ENCODE measurements at places on chromosomes 12 and 14.

DNA sequence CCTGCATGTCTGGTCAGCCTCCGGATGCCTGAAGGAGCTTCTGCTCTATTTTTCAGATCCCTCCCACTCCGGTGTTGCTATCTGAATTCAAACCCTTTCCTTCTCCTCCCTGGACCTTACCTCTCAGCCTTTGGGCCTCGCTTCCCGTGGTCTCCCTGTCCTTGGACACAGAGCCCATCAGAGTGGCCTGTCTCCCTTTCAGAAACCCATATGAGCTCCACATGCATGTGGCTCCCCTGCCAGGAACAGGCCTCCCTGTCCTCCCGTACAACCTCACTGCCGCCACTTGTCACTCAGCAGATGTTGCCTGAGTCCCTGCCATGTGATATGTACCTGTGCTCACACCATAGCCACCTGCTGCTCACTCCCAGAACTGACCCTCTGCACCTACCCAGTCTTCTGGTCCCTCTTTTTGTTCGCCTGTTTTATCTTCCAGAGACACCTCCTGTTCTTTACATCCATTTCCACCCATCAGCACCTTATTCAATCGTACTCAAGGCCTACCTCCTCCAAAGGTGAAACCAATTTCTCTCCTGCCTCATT, 182.5 kb downstream of the ZFP36L1 start:
- DNase-seq: no peak

DNA sequence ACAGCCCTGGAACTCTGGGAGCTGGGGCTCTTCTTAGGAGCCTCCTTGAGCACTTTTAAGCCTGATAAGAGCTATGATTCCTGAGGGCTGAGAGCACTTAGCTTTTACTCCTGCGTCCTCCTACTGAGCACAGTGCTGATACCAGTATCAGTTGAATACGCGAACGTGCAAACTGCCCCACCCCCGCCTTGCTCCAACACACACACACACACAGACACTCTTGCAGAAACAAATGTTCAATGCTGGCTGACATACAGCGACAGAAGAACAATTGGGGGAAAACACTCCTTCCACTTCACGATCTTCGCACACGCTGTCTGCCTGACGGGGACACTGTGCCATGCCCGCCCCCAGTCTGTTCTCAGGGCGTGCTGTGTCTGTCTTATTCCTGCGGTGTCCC, 57.2 kb upstream of the DLK1 start:
- DNase-seq: no peak

- DNase-seq: no peak
Measured at GRCh38 chr14:70148911-70149595, 39.7 kb downstream of the SLC8A3 start.

DNA sequence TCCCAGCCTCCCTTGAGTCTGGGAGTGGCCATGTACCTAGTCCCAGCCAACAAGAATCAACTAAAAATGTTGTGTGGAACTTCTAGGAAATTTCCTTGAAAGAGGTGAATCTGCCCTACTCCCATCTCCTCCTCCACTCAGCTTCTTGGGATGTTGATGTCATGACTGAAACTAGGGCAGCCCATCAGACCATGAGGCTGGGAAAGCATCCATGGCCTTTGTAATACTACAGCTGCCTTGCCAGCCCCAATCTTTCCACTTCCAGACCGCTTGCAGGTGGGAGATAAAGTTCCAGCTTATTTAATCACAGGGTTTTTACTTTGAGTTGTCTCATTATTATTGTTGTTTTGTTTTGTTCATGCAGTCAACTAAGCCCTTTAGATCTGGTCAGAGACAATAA, 170.3 kb upstream of the LMNTD1 start:
- DNase-seq: no peak

GRCh38 chr12:8031872-8032241, 659 bp upstream of the FOXJ2 start:
- no peak for DNase-seq

DNA sequence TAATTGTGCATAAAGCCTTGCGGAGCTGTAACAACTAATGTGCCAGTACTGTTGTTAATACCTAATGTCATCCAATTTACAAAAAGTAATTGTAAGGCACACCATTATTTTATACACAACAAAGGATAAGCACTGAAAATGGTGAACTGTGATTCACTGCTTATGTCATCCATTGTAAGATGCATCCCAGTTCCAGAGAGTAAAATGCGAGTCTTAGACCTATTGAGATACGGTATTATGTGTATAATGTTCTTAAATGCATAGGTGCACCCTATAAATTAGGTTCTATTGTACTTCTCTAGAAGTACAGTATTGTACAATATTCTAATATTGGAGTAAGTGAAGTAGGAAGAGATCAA, 406 bp downstream of the PARP2 start:
- DNase-seq: no peak

GRCh38 chr14:81455390-81455789, 55.3 kb upstream of the STON2 start:
- DNase-seq: no peak

DNA sequence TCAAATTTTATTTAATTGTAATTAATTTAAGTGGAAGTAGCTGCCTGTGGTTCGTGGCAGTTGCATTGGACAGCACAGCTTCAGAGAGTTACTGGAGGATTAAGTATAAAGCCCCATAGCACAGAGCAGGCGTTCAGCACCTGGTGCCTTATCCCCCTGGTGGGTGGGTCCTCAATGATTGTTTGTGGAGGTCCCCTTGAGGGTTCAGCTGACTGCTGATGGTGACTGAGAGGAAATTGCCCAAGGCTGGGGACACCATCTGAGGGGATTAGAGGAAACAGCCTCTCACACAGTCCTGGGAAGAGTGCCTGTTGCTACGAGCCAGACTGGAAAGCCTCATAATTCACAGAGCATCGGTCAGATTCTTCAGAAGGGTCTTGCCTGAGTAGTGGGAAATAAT, 83.4 kb upstream of the NOS1 start:
- DNase-seq: no peak

- no peak for DNase-seq
Measured at GRCh38 chr14:49363821-49364751, 222.1 kb downstream of the RPS29 start.

DNA sequence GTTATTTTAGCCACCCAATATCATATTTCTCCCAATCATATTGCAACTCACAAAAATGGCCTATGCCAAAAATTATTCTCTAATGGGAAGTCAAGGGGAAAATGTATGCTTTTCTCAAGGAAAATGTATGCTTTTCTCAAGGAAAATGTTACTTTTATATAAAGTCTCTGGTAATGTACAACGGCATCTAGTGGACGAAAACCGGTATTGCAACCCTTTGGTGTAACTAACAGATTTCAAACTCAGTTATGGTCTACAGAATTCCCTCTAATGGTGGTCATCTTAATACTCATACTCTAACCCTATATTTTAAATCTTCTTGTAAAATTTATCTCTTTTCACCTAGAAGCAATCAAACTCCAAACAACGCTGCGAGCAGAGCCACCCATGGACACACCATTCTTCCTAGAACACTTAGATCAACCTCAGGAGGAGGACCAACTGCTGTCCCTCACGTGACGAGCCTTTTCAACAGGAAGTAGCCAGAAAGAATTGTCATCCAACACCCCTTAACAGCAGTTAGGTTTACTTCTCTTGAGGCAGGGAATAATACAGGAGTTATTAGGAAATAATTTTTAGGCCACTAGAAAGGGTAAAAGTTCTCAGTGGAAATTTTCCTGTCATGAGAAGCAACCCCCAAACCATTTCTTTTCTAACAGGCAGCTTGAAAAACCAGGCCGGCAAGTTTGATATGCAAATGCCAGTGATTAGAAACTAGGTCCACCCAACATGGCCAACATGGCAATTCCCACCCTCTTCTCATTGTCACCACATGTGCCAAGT, 20.1 kb downstream of the APOBEC1 start:
- no peak for DNase-seq

DNA sequence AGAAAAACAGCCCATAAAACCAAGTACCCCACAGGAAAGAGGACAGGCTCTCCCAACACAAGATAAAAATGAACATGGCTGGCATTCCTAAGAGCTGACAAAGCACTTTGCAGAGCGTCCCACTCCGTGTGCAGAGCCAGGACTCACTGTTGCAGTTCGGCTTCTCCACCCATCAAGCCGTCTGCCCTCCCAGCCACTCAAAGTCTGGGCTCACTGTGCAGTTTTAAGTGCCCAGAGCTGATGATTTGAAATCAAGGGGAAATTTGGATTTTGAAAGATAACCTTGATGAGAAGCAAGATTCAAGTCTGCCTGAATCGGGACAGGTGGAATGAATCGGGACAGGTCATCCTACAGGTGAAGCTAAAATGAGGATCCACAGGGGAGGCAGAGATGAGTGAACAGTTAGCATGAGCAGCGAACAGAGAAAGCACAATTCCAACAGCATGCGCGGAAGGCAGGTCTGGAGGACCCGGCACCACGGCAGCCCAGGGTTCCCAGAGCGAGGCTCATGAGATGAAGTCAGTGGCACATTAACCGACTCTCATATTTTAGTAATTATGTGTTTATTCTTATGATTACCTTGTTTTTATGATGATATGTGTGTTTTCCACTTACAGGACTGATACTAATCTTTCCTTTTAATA, 39.8 kb upstream of the GPR68 start:
- DNase-seq: no peak

DNA sequence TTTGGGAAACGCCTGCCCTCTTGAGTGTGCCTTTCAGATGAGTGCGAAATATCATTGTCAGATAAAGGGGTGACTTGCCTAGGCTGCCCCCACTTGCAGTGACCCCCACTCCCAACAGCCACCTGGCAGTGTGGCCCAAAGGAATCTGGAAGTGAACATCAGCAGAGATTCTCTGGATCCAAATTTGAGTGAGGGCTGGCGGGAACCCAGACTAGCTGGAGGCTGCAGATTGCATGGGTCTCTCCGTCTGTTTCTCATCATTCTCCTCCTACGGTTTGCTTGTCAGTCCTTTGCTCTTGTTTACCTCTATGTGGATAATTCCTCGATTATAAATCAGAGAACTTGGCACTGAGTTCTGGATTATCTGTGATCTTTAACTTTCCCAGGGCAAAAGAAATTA, 280.8 kb downstream of the ZFP36L1 start:
- DNase-seq: no peak

GRCh38 chr12:52774629-52775250, 2.4 kb downstream of the KRT76 start:
- DNase-seq: no peak

DNA sequence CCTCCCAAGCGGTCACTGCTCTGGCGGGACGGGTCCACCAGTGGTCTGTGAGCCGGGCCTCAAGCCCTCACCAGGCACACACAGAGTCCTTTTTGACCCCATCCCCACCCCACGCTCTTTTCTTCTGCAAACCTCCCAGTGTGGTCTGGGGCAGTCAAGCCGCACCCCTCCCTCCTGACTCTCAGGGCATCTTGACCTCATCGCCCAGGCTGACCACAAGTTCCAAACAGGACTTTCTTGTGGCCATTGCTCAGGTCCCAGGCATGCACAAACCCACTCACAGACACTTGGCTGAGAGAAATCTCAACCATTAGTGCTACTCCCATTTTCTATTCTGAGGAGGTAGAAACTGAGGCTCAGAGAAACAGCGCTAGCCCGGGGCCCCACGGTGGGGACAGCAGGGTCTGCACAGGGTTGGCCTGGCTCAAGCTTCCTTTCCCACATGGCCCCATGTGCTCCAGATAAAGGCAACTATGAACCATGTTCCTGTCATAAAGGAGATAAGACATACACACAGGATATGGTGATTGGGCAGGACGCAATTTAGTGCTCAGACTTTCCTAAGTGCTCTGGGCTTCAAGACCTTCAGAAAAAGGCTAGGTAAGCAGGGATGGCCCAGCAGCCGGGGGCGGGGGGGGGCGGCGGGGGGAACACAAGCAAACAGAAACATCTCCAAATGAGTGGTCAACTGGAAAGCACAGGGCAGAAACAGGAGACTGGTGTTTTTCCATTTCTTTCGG, 69.6 kb downstream of the ITPK1 start:
- no peak for DNase-seq

DNA sequence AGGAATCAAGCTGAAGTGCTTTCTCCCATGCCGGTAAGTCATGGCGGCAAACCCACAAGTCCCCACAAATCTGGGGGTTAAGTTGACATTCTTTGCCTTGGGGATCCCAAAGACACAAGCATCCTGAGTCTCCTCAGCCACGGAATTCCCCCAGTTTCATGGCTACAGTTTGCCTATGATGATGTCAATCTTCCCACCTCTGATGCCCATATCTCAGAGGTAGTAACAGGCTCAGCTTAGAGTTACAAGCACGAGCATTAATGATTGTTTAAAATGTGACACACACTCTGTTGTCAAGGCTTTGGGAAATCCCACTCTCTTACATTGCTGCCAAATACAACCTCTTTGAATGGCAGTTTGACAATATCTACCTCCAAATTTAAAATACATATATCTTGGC, 22.3 kb downstream of the NOS1 start:
- no peak for DNase-seq

DNA sequence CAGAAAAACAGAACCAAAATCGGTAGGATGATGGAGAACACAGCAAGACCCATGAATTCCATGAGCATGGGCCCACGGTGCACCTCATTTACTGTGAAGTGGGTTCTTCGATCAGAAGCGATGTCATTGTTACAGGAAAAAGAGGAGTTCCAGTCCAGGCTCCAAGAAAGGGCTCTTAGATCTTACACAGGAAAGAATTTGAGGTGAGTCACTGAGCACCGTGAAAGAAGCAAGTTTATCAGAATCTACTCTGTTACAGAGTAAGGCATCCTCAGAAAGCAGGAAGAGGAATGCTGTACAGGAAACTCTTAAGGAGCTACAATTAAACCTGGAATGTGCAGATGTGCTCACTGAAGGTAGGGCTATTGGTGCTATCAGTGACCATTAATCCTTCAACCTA, 11.6 kb upstream of the CHFR start:
- no peak for DNase-seq

GRCh38 chr14:100158566-100159093, 815 bp downstream of the DEGS2 start:
- DNase-seq: no peak

DNA sequence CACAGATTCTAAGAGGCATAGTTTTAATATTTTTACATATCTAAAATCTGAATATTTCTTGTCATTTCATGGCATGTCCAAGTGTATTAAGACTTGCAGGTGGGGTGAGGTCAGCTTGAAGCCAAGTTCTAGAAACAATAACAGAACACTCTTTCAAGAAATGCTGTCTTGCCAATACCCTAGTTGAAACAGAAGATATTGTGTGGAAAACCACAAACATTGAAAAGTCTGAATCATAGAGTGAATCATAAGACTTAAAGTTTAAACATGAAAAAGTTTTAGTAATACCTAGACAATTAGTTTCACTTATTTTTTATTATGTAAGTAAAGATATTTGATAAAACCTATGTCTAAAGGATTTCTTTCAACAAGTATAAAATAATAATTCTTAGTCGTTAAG, 191.5 kb upstream of the CAND1 start:
- DNase-seq: no peak

GRCh38 chr14:63267171-63267570, 51.6 kb downstream of the GPHB5 start:
- DNase-seq: no peak

Measured in memory B cell (primary cell).